NCI-H146 (cell line): ENCODE measurements at places on chromosomes 13 and 19.

DNA sequence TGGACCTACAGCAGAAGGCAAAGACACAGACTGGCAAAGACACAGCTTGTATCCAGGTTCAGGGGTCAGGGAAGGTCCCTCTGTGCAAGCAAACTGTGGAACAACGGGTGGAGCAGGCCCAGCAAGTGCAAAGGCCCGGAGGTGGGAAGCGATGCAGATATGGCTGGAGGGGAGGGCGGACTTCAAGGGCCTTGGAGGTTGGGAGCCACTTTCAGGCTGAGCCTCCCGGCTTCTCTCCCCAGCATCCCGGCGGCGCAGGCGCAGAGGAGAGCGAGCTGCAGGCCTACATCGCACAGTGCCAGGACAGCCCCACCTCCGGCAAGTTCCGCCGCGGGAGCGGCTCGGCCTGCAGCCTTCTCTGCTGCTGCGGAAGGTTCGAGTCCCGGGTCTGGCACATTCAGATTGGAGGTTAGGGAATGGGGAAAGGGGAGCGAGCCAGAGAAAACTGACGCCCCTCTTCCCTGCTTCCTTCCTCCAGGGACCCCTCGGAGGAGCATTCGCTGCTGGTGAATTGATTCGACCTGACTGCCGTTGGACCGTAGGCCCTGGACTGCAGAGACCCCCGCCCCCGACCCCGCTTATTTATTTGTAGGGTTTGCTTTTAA is 2.1 kb upstream of the PNPLA6 start:
- DNase-seq = no peak

DNA sequence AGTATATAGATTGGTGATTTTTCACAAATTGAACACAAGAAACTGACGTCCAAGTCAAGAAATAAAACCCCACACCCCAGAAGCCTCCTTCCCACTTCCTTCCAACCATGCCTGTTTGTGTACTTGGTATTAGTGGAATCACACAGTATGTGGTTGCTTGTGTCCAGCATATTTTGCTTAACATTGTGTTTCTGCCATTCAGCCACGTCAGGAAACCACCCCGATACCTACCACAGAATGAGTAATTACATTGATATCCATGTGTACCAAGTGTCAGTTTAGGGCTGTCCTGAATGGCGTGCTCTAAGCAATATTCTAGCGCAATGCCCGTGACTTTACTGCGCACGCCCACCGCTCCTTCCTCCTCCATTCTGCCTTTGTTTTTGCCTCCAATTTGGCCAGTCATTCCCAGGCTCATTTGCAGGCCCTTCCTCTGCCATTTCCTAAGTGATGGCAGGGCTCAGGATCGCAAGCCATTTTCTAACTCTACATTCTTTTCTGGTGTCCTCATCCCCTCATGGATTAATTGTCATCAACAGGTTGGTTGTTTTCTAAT is 25.9 kb upstream of the MPHOSPH8 start:
- DNase-seq = no peak

DNA sequence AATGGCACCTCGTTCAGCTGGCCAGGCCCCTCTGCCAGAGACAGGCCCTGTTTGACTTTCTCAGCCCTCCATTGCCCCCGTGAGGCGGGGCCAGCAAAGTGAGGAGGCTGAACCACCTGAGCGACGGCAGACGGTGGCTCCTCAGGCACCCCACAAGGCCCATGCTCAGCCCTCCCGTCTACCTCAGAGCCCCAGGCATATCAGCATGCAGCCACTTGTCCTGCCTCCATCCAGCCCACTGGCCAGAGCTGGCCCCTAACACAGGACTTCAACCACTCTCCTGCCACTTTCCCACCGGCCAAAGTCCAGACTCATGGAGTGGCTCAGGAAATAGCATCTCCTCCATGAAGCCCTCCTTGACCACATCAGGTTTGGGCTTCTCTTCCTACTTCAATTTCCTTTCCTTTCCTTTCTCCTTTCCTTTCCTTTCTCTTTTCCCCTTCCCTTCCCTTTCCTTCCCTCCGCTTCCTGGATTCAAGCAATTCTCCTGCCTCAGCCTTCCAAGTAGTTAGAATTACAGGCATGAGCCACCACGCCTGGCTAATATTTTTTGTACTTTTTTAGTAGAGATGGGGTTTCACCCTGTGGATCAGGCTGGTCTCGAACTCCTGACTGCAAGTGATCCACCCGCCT is 9.3 kb downstream of the SLC7A10 start:
- no peak for DNase-seq

DNA sequence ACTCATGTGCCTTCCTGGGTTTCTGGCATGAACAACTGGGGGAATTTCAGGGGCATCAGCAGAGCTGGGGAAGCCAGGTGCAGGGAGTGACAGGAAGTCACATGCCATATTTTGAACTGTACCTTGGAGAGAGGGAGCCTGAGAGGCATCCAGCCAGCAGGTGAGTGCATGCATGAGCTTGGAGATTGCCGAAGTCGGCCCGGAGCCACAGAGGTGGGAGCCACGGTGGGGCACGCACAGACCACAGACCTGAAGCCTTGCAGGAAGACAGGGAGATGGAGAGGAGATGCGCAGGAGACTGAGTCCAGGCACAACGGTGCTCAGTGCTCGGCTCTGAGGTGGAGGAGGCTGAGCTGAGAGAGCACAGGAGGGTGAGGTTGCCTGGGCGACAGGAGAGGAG is 55.1 kb downstream of the CDADC1 start:
- peak; percentile 34 for DNase-seq

- peak; percentile 66 for DNase-seq
Measured at GRCh38 chr19:42301646-42302203, at the start of gene PRR19. Gene PRR19 (plus strand): TSS chr19:42302132. CDS start chr19:42309585, 7,453 bp downstream.

DNA sequence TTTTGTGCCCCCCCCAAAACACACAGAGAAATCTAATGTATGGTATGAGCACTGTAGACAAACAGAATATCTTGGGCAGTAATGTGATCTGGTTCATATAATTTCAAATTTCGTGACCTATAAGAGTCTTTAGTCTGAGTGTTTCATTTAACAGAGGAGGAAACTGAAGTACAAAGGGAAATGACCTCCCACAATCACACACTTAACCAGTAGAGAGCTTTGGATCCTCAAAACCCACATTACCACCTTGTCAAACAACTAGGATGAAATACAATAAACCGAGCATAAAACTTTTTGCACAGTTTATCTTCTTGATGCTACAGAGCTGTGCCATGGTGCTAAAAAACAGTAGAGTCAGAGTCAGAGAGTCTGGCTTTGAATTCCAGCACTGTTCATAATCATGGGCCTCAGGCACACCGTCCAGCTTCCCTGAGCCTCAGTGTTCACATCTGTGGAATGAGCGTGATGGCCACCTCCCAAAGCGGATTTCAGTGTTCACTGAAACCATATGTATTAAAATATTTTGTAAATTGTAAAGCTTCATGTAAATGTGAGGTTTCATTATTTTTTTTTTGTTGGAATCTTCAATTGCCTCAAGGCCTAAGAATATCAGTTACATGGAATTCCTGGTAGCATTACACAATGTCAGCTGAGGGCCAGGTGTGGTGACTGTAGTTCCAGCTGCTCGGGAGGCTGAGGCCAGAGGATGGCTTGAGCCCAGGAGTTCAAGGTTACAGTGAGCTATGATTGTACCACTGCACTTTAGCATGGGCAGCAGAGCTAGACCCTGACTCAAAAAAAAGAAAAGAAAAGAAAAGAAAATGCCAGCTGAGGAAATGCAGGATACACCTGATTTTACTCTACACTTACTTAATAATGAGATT is 126.4 kb upstream of the FRY start:
- DNase-seq = no peak

GRCh38 chr13:112721198-112722104 is 31.6 kb downstream of the ATP11A start:
- no peak for DNase-seq

DNA sequence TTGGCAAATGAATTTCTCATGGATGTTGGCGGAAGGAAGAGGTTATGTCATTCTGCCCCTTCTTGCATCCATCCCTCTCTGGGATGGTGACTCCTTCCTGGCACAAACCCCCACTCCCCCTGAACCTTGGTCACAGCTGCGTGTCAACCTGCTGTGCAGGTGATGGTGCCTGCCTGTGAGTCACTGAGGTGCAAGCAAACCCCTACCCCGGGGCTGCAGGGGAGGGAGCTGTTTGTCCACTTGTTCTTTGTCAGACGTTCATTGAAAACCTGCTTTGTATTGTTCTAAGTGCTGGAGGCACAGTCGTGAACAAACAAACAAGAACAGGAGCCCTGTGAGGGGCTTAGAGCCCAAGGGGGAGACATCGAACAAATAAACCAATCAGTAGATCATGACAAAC is 2.0 kb upstream of the GAPDHS start:
- peak; percentile 83 for DNase-seq

- no peak for DNase-seq
Measured at GRCh38 chr19:55226273-55226672, 2.3 kb downstream of the TMEM86B start.

GRCh38 chr19:28956961-28957360 is 256.0 kb downstream of the UQCRFS1 start:
- no peak for DNase-seq

DNA sequence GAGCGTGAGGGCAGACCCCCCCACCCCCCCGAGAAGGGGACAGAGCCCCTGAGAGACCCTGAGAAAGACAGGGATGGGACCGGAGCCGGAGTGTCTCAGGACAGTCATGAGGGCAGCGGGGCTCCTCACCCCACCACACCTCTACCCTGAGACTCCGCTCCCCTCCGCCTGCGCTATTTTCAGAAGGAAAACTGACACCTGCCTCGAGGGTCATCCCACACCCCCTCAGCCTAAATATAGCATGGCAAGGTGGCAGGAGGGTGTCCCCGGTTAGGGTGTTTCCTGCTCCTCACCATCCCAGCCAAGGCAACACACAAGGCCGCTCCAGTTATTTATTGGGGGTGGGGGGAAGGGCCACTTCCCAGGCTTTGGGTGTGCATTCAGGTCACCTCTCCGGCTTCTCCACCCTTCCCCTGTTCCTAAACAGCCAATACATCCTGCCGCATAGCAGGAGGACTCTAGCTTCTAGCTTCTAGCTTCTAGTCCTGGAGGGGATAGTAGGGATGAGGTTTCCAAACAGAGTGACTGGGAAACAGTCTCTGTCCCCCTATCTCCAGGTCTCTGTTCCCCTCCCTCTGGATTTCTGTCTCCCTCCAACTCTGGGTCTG is 1.4 kb upstream of the NTF4 start:
- no peak for DNase-seq

DNA sequence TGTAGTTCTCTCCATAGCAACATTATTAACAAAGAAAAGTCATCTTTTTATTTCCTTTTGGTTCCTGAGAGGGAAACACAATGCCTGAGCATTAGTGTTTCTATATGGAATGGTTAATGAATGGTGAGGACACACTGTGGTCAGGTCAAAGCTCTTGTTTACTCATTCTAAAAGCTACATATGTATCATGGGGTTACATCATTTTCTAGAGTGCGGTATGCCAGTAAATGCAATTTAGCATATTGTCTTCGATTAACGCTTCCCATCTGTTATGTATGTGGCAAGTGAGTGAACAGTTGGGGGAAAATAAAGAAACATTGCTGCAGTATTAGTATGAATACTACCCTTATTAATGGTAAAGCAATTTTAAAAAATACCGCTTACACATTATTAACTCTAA is 1152.2 kb upstream of the SPRY2 start:
- no peak for DNase-seq

GRCh38 chr13:33634546-33634982 is 183.4 kb upstream of the RFC3 start:
- DNase-seq = no peak

GRCh38 chr13:51828730-51829567 is 16.0 kb downstream of the TMEM272 start:
- DNase-seq = no peak

DNA sequence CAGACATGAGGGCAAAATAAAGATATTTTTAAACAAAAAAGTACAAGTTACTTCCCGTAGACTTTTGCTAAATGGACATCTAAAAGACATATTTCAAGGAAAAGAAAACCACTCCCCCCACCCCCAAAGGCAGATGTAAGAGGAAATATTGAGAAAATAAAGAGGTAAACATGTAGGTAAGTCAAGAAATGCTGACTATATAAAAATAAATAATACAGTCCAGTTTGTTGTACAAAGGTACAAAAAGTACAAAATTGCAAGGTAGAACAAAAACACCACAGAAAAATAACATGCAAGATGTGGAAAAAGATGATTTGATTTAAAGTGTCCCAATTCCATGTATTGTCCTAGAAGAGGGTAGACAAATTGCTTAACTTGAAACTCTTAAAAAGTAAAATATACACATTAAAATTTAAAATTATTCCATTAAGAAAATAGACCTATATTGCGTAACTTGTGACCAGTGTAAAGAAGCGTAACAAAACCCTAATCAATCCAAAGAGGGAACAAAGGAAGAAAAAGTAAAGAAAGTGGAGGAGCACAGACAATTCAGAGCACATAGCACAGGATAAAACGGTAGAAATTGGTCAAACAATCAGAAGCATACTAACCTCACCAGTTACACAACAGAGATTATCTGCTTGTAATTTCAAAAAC is 58.4 kb upstream of the FAM216B start:
- DNase-seq = no peak

GRCh38 chr19:15123900-15124299 is 16.7 kb downstream of the SYDE1 start:
- DNase-seq = no peak

DNA sequence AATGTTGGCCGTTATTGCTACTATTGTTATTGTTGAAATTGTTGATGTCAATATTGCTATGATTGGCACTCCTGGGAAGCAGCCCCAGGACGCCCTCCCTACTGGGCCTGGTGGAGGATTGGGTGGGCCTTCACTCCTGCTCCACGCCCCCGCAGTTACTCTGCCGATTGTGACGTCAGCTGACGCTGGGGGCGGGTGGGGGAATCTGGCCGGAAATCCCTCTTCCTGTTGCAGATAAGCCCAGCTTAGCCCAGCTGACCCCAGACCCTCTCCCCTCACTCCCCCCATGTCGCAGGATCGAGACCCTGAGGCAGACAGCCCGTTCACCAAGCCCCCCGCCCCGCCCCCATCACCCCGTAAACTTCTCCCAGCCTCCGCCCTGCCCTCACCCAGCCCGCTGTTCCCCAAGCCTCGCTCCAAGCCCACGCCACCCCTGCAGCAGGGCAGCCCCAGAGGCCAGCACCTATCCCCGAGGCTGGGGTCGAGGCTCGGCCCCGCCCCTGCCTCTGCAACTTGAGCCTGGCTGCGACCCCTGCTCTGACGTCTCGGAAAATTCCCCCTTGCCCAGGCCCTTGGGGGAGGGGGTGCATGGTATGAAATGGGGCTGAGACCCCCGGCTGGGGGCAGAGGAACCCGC is at the start of gene ETV2:
Gene ETV2 (plus strand): TSS at position 231 of the 637 bp plus-strand sequence. CDS start 716 bp downstream, outside the sequence.
- no peak for DNase-seq

DNA sequence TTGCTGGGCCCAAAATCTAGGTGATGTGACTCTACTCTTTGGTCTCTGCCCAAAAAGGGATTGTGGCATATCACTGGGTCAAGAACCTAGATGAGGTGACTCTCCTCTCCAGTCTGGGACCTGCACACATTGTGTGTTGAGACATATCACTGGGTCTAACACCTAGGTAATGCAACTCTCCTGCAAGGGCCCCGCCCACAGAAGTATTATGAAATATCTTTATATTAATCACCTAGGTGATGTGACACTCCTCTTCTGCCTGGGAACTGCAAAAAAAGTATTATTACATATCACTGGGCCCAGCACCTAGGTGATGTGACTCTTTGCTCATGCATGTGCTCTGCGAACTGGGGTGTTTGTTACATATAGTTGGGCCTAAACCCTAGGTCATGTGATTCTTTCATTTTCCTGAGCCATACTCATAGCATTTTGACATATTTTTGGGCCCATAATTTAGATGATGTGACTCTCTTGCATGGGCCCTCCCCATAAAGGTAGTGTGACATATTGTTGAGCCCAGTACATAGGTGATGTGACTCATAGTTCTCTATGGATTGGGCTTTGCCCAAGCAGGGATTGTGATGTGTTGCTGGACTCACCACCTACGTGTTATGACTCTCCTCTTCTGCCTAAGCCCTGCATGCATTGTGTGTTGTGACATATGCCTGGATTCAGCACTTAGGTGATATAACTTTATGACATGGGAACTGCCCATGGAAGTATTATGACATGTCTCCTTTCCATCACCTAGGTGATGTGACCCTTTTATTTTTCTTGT is 11.2 kb upstream of the ZNF681 start:
- no peak for DNase-seq
